ENCODE measurements at places on chromosomes 12 and 14.
A peak's percentile ranks its signal among the peaks of the same experiment; 100 is the strongest.

- no peak for DNase-seq
These were observed 98.0 kb downstream of the FBXL14 start for GRCh38 chr12:1496162-1496900.

DNA sequence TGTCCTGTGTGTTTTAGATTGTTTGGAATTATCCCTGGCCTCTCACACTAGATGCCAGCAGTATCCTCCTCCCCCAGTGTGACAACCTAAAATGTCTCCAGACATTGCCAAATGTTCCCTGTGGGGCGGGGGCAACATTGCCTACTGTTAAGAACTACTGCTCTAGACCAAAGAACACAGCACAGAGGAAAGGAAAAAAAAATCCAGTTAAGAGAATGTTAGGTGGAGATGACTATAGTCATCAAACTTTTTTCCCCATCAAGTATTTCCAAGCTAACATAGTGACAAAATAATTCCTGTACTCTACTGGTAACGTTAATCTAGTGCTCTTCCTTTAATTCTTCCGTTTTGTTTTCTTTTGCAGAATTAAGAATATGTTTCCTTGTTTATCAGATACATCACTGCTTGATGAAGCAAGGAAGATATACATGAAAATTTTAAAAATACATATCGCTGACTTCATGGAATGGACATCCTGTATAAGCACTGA, 3.5 kb downstream of the CDKN1B start:
- no peak for DNase-seq

- no peak for DNase-seq
These were observed 124.1 kb downstream of the SSPN start for GRCh38 chr12:26319511-26319910.

DNA sequence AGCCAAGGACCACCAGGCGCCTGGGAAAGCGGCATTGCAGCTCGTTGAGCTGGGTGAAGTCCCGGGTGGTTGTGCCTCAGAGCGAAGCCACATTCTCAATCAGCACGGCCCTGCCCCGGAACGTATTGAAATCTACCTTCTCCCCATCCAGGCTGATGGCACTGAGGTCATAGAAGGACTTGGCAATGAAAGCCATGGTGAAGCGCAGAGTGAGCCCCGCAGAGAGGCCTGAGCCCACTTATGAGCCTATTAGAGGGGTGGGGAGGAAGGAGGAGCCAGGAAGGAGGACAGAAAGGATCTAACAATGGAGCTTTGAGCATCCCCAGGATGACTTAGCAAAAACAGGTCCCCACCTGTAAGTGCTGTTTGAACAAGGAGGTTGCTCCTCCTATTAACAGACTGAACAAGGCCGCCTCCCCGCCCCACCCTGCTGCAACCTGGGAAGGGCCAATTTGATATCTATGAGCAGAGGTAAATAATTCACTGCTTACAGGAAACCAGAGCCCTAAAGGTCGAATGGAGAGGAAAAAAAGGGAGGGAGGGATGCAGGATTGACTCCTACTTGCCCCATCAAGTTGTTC, at the start of gene GPX2:
TSS of gene GPX2 (minus strand) at position 215 of the 581 bp plus-strand sequence. CDS start at position 196, 19 bp downstream.
- no peak for DNase-seq

GRCh38 chr12:20751046-20751445, 55.9 kb downstream of the SLCO1C1 start:
- DNase-seq: no peak

DNA sequence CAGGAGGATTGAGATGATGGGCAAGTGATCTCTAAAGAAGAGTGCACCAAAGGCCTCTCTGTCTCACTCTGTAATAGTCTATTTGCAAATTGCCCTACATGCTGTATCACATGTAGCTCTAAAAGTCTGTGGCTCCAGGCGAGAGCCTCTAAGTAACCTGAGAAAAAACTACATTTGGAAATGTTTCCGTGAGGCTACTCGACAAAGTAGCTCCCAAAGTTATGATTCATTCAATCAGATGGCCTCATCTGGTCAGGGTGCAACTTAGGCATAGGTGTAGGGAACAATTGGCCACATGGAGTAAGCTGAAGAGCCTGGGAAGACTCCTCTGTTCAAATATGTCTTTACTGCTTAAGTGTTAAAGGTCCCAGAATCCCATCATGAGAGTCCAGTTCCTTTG, 155.4 kb upstream of the PLEKHG7 start:
- no peak for DNase-seq

- no peak for DNase-seq
These were observed 27.9 kb downstream of the DYRK4 start for GRCh38 chr12:4589941-4590340.

DNA sequence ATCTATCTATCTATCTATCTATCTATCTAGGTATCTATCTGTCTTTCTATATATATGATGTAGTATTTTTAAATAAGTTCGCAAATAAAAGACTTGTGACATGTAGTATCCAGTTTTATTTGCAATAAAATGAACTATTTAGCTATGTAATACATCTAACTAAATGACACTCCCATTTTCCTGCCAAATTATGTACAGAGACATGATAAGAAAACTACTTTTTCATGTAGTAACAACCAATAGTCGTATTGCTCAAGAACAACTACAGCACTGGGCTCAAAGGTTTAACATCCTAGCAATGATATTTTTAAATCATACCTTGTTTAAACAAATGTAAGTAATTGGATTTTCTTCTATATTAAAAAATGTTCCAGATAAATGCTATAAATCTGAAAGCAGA, 55.5 kb upstream of the FLRT2 start:
- DNase-seq: no peak

- no peak for DNase-seq
These were observed 2.0 kb downstream of the ESR2 start for GRCh38 chr14:64292197-64292596.

- DNase-seq: no peak
These were observed 32.0 kb upstream of the SEL1L start for GRCh38 chr14:81565441-81566290.

GRCh38 chr12:67483871-67484554, 164.5 kb upstream of the DYRK2 start:
- no peak for DNase-seq

GRCh38 chr14:55673048-55673447, 93.0 kb downstream of the KTN1 start:
- DNase-seq: no peak

- DNase-seq: no peak
These were observed 39.4 kb downstream of the HNRNPC start for GRCh38 chr14:21229821-21230220.

GRCh38 chr12:464484-465267, 4.9 kb downstream of the B4GALNT3 start:
- DNase-seq: no peak

DNA sequence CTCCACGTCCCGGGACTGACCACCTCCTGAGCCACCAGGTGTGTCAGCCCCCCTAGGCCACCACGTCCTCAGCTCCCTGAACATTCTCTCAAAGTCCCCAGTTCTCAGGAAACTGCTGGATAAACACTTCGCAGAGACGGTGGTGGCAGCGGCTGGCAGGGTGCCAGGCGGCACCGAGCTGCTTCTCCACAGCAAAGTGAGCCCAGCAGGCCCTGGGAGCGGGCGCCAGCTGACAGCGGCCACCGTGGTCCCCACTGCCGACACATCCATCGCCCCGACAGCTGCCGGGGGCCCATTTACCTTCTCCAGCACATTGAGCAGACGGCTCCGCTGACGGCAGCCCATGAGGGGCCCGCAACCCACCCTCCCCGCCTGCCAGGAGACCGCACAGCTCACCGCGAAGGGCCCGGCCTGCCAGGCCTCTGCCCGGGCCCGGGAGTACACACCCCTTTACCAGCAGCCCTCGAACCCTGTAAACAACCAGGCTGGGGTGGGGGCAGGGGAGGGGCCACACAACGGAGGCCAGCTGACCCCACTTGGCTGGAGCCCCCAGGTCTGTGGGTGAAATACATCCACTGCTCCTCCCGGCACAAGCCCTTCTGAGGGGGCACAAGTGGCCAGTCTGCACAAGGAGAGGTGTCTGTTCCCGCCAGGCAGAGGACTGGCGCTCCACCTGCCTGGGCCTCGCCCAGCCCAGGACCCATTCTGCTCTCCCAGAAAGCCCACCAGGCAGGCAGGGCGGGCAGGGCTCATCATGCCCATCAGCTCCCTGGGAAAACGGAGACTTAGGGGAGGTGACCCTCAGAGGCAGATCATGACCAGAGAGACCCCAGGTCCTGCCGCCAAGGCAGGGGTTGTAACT, 10.5 kb downstream of the AKT1 start:
- no peak for DNase-seq

DNA sequence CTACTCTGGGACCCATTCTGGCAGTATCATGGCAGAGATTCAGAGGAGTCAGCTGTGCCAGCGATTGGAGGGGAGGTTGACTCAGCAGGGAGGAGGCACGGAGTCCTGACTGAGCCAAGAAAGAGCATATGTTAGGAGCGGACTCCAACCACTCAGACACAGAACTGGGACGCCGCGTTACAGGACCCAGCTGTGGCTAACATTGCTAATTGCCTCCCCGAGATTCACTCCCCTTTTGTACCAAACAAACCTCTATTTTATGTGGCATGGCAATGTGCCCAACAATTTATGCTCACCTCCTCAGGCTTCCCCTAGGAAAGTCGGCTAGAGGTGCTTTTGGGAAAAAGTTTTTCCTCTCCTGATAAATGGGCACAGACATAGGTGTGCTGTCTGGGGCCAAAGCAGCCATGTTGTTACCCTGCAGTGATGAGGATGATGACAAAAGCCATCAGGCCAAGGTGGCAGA, 15.2 kb upstream of the CLIP1 start:
- DNase-seq: no peak

GRCh38 chr14:40248671-40249070, 816.4 kb upstream of the FBXO33 start:
- no peak for DNase-seq

GRCh38 chr12:15443611-15444010, 121.3 kb downstream of the PTPRO start:
- no peak for DNase-seq

GRCh38 chr14:59849411-59850130, 21.0 kb downstream of the RTN1 start:
- DNase-seq: no peak

DNA sequence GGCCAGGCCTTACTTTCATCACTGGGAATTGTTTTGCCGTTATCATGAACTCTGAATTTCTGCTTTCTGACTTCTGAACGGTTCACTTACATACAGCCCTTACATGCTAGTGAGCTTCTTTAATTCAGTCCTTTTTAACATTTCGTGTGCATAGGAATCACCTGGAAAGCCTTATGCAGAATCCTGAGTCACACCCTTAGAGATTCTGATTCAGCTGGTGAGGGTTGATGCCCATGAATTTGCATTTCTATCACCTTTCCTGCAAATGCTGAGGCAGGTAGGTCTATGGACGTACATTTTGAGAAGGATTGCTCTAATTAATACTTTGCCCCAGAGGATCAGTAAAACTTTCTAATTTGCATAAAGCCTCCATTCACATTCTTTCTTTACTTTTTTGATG, 44.0 kb downstream of the PPHLN1 start:
- DNase-seq: no peak

DNA sequence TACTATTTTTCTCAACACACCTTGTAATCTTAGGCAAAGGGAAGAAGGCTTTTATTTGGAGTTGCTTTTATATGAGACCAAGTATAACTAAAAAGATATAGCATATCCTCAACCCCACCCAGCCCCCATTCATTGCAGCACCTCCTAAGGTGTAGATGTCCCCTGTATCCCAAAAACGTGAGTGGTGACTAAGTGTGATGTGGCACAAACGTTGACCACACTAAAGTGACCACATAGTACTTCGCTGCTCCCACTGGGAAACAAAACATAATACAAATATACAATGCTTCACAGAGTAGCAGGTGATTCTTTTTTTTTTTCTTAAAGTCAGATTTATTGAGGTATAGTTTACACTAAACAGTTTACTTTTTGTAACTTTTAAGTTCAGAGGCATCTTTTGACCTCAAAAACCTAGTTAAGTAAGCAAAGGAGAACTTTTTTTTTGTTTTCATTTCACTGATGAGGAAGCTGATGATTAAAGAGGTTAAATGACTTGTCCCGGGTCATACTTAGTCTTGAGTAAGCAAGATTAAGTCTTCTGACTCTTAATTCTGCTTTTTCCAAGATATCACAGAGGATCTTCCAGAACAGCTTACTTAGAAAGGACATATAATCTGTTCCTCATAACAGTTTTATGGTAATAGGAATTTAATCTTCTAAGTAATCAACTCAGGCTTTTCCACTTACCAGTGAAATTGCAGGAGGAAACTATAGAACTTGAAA, 245.2 kb upstream of the PLEKHG7 start:
- DNase-seq: no peak

GRCh38 chr12:96061864-96062453, 26.6 kb upstream of the LTA4H start:
- peak; percentile 37 for DNase-seq

DNA sequence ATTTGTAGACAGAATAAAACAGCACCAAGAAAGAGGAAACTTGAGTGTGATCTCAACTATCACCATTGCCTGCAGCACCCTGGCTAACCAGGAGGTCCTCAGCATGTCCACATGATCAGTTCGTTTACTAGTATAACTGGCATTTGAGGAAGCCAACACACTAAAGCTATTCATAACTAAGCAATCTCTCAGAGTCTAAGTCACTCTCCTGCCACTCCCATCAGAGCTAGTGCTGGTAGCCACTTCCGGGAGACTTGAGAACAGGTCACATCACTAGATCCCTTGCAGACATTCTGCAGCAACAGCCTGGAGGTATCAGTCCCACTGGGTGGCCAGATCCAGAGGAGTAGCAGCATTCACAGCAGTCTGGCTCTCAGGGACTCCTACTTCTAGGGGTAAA, 352.9 kb upstream of the OR4E1 start:
- no peak for DNase-seq

DNA sequence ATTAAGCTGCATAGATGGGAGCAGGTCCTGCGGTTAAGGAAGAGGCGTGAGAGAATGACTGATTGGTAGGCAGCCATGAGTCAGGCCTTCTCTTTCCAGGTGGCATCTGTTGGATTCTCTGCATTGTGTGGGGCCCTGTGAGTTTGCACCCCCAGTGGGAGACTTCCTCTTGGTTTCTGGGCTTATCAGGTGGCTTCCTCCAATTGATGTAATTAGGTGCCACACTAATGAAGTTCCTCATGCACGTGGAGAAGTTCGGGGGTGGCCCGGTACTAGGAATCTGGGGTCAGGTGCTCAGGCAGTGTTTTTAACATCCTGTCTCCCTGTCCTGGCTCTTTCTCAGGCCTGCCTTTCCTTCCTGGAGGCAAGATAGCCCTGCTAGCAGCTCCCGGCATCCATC, 765.1 kb upstream of the TMEM132C start:
- DNase-seq: no peak

GRCh38 chr12:52082988-52083637, 3.6 kb downstream of the SMIM41 start:
- peak; percentile 70 for DNase-seq

GRCh38 chr12:54004063-54004840, 4.3 kb downstream of the HOXC9 start:
- no peak for DNase-seq

DNA sequence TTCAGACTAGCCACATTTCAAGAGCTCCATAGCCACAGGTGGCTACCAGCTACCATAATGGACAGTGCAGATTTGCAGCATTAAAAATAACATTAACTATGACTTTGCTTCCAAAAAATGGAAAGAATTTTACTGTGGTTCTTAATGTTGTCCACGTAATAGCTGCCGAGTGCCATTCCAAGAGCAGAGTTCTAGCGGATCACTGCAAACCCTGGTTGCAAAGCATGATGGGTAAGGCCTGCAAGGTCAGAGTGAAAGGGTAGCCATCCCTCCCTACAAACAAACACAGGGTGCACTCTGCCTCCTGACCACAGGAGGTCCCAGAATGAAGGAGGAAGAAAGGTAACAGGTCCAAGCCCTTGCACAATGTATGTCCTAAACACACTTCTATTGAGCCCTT, 157.6 kb downstream of the DPF3 start:
- DNase-seq: no peak

Measured in activated B cell treated with CpG ODN at 0.5 μM for 24 hours (primary cell).